ENCODE measurements at places on chromosomes 1 and 21.

GRCh38 chr1:216034506-216034905 is 388.7 kb downstream of the USH2A start:
- peak; percentile 24 for DNase-seq

GRCh38 chr1:236904892-236905741 is 99.1 kb downstream of the MT1HL1 start:
- DNase-seq: no peak

- DNase-seq: peak; percentile 43
Observed at GRCh38 chr1:44031252-44032169, at the start of gene SLC6A9. Gene SLC6A9 (minus strand): TSS chr1:44031462. CDS start chr1:44024277, 7,185 bp downstream.

DNA sequence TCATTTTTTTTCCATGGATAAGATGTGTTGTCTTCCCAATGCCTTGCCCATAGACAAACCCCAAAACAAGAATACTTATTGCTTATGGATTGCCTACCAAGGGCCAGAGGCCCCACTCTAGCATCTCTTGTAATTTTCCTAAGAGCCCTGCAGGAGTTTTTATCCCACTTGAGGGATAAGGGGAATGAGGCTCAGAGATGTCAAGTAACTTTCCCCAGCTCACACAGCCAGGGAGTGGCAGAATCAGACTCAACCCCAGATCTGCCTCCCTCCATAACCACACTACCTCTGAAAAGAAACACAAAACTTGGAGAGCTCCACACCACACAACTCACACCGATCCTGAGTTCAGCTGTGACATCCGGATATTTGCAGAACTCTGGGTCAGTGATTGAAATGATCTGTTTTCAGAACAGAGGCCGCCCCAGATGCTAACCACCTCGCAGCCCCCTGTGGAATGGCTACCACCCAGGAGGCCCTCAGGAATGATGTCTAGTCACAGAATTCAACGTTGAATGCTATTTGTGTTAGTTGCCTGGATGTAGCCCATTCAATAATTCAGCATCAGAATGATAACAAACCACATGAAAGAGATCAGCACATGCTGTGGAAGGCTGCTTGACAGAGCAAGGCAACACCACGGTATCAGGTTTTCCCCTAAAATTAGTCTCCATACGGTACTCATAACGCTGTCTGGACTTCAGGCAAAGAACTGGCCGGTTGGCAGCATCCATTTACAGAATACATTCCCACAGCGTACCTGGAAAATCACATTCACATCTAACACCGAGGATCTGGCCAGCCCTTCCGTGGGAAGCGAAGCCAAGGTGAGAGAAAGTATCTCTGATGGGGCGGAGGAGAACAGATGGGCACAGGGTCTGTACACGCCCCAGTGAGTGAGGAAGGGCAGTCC is 231.9 kb downstream of the TOMM20 start:
- no peak for DNase-seq

- peak; percentile 65 for DNase-seq
Observed at GRCh38 chr21:43775795-43776430, at the start of gene CSTB. Gene CSTB (minus strand): TSS chr21:43776308. CDS start chr21:43776269, 39 bp downstream.

DNA sequence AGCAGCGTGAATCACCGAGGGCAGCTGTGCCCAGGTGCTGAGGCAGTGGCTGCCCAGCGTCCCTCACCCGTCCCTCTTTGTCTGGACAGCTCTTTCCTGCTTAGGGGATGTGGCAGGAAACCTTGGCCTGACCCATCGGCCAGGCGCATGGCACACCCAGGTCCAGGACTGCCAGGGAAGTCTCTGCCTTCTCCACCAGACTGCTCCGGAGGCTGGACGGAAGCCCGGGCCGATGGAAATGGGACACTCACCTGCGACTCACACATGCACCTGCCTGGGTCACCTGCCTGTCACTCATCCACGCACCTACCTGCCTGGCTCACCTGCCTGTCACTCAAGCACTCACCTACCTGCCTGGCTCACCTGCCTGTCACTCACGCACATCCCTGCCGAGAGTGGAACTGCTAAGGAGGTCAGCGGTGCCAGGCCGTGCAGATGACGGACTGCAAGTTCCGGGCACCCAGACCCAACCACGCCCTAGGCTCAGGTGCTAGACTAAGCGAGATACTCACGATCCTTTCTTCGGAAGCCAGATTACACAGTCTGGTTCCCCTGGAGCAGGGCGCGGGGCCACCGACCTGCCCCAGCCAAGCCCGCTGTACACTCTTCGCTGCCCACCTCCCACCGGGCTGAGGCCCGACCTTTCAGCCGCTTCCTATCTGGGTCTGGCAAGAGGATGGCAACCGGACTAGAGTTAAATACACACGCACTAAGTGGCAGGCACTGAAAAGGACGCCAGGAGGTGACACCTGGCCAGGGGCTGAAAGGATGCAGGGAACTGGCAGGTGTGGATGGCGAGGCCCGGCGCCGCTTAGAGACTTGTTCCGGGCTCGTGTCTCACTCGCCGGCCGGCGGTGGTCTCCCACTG is 1.1 kb downstream of the UBE2J2 start:
- DNase-seq: peak; percentile 32

GRCh38 chr1:169105087-169105433 is 1.4 kb upstream of the ATP1B1 start:
- no peak for DNase-seq

- no peak for DNase-seq
Observed at GRCh38 chr1:97551113-97551512, 369.7 kb downstream of the DPYD start.

DNA sequence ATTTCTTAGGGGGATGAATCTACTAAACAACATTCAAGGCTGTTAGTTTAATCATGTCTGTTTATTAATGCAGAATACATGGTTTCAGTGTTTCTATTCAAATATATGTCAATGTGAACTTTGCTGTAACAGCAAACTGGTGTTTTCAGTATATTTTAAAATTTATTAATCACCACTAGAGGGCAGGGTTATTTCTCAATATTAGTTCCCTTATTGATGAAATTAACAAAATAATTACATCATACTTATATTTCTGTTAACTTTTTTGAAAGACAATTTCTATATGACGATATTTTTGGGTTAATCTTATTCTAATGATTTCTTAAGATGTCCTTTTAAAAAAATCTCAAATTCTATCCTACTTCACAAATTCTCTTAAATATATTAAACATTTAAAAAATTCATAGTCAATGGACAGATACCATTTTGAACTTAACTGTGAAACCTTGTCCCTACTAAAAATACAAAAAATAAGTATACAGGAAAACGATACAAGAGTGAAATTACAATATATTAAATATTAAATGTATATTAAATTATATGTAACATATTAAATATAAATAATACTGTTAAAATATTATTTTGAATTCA is 1034.1 kb upstream of the PRMT6 start:
- peak; percentile 40 for DNase-seq

- no peak for DNase-seq
Observed at GRCh38 chr1:6491480-6491962, at the start of gene PLEKHG5. Gene PLEKHG5 (minus strand): TSS chr1:6491667. CDS start chr1:6477571, 14,096 bp downstream.

DNA sequence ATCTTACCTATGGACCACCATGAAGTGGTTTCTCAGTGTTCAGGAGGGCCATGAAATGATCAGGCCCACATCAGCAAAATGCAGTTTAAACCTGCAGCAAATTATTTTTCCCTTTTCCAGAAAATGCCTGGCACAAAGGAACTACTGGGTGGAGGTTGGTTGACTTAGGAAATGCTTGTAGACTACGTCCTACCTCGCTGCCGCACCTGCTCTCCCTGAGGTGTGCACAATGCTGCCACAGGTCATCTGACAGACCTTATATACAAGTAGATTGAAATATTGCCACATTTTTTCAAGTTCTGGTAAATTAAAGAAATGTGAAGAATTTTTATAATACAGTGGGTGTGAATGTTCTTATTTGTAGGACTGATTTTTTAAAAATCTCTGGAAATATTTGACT is 166.7 kb upstream of the PDE4B start:
- DNase-seq: no peak

GRCh38 chr1:29474274-29475244 is 238.2 kb downstream of the PTPRU start:
- peak; percentile 45 for DNase-seq

- no peak for DNase-seq
Observed at GRCh38 chr1:31588751-31589515, 12.6 kb downstream of the TINAGL1 start.

DNA sequence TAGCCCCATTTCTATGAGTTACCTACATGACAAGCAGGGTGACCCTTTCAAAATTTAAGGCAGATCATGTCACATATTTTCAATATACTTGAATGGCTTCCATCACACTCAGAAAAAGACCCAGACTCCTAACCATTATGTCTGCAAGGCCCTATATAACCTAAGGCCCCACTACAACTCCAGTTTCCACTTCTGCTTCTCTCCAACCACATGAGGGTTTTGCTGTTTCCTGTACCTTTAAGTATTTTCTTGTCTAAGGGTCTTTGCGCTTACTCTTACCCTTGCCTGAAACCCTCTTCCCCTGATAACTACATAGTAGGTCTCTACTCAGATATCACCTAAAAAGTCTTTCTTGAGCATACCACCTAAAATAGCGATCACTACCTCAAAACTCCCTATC is 46.1 kb downstream of the SGIP1 start:
- no peak for DNase-seq

DNA sequence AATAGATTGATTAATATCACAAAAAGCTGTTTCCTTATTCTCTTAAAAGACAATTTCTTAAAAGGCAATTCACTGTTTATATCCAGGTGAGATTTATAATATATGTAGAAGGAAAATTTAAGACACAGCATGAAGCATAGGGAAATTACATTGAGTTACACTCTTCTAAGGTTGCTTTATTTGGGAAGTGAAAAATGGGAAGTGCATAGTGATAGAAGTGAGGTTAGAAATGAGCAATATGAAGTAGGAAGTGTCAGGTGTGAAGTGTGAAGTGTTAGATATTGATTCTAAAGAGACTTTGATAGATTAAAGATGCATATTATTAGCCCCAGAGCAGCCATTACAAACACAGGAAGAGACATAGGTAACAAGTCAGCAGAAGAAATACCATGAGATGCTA is 40.3 kb downstream of the FH start:
- no peak for DNase-seq

DNA sequence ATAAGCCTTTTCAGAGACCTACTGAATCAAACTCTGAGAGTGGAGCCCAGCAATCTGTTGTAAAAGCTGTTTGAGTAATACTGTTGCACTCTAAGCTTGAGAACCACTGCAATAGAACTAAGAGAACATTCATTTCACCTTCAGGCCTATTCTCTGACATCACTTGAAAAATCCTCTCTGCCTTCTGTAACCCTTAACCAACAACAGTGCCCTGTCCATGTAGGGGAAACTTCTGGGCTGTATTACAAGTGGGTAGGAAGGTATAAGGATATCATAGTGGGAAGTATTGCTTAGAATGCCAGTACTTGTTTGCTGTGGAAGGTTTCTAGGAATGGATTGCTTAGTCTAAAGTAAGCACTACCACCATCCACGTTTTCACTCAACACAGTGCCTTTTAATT is 42.9 kb downstream of the SH3GLB1 start:
- DNase-seq: no peak

Measured in NCI-H1105 treated with DMSO at 0.1 percent for 48 hours (cell line).